ENCODE measurements at places on chromosomes 7 and 10. TPM values are rescaled to one million over a fixed set of nuclear protein-coding genes. Genes with fewer than 3 reads are reported as not detected.

- no peak for DNase-seq
Observed at GRCh38 chr7:51267169-51267568, 49.4 kb downstream of the COBL start.

- no peak for DNase-seq
Observed at GRCh38 chr7:131880078-131880477, 323.6 kb upstream of the PODXL start.

DNA sequence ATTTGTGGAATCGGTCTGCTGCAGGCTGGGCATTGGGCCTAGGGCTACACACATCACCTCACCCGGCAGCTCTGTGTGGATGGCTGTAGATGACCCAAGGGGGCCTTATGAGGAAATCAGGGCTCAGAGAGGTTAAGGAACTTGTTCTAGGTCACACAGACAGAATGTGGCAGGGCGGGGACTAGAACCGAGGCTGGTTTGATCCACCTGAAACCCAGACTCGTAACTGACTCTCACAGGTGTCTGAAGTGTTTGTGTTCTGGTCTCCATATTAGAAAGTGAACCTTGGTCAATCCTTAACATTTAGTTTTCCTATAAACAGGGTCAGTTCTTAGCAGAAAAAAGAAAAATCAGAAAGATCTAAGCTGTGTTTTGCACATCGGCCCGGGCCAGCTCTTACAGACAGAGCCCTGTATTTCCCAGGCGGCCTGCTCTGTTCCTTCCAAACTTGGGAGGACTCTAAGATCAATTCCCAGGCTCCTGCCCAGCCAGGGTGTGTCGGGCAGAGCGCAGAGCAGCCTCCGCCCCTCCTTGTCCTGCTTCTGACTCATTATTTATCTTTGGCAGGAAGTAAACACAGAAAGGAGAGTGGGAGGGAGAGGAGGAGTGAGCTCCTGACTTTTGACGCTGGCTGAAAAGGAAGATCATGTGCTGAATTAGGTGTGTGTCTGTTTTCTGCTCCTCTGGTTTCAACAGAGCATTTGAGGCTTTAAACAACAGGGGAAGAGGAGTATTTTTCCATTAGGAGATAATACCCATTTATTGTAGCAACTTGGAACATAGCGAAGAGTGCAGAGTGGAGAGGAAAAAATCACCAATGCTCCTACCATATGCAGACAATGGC is 74.1 kb downstream of the TACC2 start:
- peak; percentile 62 for DNase-seq

- no peak for DNase-seq
Observed at GRCh38 chr7:43522406-43523156, 60.3 kb upstream of the STK17A start.

- DNase-seq: no peak
Observed at GRCh38 chr10:101920546-101920945, 76.9 kb upstream of the KCNIP2 start.

DNA sequence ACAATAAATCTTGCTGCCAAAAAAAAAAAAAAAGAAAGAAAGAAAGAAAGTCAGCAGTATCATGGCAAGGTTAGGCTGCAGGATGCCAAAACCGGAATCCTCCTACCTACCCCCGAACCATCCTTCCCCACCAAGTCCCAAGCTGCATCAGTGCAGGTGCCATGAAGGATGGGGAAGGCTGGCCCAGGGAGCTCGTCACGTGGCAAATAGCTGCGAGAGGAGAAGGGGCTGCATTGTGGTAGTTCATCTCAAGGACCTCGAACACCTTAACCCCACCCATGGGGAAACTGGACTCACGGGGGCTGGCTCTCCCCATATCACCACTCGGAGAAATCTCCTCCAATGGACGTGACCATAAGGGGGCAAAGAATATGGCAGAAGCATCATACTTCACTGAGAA is 86.2 kb downstream of the TACC2 start:
- DNase-seq: no peak

DNA sequence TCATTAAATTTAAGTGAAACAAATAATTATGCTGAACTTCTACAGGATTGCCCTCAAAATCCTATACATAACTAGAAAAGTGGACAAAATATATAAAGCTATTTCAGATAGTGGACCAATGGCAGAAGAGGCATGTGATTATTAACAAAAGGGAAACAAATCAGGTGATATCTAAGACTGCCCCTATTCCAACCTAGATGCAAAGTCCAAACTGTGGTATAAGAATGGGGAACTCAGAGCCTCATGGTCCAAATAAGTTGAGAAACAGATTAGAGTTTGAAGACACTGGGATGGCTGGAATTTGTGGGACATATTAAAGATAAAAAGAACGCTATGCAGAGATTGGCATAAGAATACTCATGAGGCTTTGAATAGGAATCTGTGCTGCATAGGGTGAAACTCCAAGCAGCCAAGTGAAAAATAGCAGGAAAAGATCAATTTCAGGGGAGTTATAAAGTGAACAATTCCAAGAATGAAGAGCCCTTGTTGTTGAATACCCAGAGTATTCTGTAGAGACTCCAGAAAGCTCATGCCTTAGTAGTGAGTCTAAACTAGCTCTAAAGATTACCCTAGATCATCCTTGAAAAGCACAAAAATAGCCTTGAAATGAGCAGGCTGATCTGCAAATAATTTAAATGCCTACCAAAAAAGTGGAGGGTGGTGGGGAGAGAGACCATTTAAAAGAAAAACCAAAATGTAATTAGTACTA is 152.4 kb downstream of the IMMP2L start:
- DNase-seq: peak; percentile 29

DNA sequence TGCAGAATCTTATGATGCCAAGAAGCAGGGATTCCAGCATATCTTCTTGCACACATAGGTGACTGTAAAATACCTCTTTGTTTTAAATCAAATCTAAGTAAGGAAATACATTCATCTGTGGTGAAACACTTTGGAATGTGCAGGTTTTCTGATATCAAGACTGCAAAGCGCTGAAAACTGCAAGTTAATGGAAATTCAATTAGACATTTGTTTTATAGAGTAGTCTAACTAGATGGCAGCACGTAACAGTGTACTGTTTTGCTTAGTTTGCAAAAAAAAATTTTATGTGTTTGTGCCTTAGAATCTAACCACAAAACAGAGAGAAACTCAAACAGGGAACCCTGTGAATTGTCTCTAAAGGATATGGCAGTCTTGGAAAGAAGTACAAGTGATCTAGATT is 259.2 kb downstream of the HDAC9 start:
- DNase-seq: no peak

DNA sequence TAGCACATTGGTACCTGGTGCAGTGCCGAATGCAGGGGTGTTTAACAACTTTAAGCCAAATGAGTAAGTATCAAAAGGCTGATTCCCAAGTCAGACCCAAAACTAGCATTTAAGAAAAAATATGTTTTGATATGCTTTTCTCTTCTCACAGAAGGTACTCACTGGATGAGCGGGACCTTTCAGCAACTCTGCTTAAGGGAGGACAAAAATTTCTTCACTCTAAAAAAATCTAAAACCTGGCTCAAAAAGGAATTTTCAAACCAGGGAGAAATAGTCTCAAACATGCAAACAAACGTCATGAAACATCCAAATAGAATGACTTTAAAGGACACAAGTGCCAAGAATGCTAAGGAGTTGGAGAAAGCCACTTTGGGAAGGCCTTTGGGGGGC is 962.1 kb downstream of the KCNMA1 start:
- no peak for DNase-seq

GRCh38 chr10:122494173-122494820 is 32.9 kb downstream of the HTRA1 start:
- DNase-seq: no peak

GRCh38 chr7:127035203-127035849 is 217.4 kb downstream of the GRM8 start:
- DNase-seq: no peak

- DNase-seq: no peak
Observed at GRCh38 chr7:102291056-102291915, 4.6 kb downstream of the SH2B2 start.

GRCh38 chr7:124009321-124009720 is 23.5 kb downstream of the TMEM229A start:
- DNase-seq: no peak

- no peak for DNase-seq
Observed at GRCh38 chr10:51137756-51138529, 63.7 kb downstream of the PRKG1 start.

- DNase-seq: no peak
Observed at GRCh38 chr10:43944381-43945093, 295.9 kb upstream of the ZNF32 start.

GRCh38 chr10:114698271-114699061 is 40.4 kb upstream of the ABLIM1 start:
- no peak for DNase-seq

GRCh38 chr7:123769371-123769770 is 20.6 kb upstream of the WASL start:
- DNase-seq: no peak

DNA sequence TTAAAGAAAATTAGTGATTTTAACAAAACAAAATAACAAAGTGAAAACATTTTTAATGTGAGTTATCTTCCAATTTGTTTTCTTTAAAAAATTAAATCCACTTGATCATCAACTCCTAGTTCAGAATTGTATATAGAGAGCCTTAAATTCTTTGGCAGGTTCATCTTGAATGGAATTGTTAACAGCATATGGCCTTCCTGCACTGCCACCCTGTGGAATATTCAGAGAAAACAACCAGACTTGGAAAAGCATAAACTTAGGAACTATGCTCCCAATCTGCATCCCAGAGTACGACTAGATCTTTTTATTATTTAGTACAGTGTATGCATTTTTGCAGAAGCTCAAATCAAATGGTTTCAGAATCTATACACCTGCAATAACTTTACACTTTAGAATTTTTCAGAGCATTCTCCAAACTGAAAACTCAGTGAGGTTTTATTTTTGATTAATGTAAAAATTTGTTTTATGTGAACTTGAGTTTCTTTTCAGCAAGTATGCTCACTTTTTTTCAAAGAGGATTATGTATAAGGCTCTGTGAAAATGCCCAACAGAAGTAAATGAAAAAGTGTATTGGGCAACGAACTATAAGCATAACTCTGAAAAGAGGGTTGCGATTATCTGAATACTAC is 44.9 kb upstream of the ANK3 start:
- peak; percentile 72 for DNase-seq

DNA sequence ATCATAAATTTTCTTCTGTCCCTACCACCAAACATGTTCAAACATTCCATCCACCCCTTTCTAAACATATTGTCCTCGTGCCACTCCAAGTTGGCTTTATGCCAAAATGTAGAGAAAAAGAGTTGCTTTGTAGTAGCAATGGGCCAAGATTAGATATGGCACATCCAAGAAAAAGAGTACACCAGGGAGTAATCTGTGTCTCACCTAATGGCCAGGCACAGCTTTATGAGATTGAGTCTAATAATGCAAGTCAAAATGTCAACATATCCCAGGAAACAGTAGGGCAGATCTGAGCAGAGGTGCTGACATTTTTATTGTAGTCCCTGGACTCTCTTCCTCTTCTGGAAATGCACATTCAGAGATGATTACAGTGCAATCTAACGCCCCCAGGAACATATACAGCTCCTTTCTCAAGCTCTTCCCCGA is 5.7 kb upstream of the OR6V1 start:
- DNase-seq: no peak

Gene TET1
- total RNA-seq: 82.5 TPM

Gene FRMD4A
- 18.3 TPM for total RNA-seq

Gene CYP3A4
- not detected for total RNA-seq

Gene NOD1
- total RNA-seq: 7.3 TPM

Gene TMEM273
- total RNA-seq: not detected

Gene PNLIPRP2
- total RNA-seq: not detected

Gene GHRHR
- not detected for total RNA-seq

Gene FGL2
- not detected for total RNA-seq

Gene WIPF3
- total RNA-seq: 5.9 TPM

All from GM23338 (cell line).